ENCODE measurements at places on chromosomes 6 and 20.

DNA sequence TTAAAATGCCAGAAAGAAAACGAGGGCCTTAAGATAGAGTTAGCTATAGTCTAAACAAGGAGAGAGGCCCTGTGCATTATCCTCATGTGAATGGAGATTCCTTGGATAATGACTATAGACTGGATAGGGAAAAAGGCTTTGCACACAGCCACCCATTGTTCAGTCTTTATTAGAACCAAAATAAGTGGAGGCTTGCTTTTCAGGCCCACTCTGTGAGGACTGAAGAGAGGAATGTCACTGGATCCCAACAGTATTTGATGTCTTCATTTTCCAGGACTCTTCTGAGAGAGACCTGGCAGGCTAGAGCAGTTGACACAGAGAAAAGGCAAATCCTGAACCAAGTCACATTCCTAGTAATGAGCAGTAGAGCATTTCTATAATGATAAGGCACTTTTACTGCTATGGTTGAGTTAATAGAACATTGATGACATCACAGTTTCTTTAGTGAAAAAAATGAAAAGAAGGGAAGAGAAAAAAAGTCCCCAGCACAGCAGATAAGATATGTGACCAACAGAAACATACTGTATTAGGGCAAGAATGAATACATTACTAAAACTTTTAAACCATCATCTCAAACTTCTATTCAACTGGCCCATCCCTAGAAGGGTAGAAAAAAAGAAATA, 315.1 kb downstream of the EPHA7 start:
- no peak for DNase-seq

- DNase-seq = no peak
Measured at GRCh38 chr20:54023406-54023805, 47.0 kb downstream of the BCAS1 start.

DNA sequence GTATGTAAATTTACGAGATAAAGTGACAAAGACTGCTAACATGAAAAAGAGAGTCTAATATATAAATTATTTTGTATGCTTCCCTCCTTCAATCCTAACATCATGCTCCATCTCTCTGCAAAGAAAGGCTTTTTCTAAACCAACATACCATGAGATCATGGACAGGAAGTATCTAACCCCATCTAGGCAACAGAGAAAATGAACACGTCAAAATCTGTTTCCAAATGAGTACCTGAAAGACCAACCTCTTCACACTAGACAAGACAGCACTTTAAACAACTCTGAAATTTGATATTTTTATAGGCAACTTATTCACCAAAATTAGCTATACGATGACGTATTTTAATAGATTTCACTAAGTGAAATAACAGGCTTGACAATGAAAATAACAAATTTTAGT, 54.6 kb downstream of the MAN1A1 start:
- DNase-seq = no peak

DNA sequence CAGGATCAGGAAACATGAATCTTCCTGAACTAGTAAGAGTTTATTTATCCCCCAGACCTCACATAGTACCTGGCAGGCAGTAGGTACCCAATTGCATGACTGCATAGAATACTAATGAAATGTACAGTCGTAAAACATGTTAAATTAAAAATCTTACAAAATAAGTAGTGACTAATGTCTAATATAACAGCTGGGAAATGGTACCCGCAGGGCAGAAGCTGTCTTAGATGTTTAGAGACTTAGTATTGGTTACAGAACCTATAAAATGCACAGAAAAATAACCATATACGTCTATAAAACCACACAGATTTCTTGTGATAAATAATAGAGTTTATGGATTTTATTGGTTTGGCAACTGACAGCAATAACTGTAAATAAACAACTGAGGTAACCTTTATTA, 139.1 kb upstream of the GMDS start:
- no peak for DNase-seq

DNA sequence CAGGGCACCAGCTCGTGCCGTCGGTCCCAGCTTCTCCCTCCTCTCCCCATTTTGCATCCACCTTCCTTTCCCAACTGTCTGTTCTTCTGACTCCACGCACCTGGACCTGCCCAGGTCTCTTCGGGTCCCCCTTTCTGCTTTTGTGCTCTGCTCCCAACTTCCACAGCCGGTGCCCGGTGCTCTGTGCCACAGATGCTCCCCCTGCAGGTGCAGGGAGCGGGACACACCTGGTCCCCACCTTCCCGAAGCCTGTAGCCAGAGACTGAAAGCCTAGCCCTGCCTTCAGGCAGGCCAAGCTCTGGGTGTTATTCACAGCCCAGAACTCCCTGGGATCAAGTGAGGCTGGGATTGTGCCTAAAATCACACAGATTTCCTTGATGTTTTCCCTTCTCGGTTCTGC, 24.6 kb upstream of the BMP7 start:
- no peak for DNase-seq

DNA sequence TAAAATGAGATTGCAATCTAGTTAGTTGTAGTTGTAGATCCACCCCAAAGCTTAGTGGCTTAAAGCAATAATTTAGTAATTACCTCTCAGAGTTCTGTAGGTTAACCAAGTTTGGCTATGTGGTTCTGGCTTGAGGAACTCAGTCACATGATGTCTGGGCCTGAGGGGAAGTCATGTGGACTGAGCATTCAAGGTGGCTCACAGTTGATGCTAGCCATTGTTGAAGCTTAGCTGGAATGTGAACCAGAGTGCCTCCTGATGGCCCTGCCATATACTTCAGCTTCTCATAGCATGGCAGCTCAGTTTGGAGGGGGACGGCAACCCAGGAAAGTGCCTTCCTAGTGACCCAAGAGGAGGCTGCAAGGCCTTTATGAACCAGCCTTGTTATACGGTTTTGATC, 263.2 kb upstream of the RNF217 start:
- no peak for DNase-seq

GRCh38 chr6:3687847-3688246, 63.7 kb downstream of the PXDC1 start:
- no peak for DNase-seq

- DNase-seq = no peak
Measured at GRCh38 chr6:1703923-1704322, 94.2 kb downstream of the FOXC1 start.

DNA sequence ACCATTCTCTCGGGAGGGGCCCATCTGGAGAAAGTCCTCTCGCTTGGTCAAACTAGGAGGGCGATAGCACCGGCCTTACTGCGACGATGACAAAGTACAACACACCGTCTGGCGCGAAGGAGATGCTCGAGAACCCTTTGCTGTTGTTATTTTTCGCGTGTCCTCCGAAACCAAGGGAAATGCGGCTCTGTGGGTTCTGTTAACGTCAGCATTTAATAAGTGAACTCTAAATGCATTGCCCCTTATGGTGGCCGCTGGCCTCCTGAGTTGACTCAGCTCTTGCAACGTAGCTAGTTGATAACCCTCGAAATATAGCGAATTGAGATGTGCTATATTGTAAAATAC, 577 bp upstream of the SCAND1 start:
- no peak for DNase-seq

DNA sequence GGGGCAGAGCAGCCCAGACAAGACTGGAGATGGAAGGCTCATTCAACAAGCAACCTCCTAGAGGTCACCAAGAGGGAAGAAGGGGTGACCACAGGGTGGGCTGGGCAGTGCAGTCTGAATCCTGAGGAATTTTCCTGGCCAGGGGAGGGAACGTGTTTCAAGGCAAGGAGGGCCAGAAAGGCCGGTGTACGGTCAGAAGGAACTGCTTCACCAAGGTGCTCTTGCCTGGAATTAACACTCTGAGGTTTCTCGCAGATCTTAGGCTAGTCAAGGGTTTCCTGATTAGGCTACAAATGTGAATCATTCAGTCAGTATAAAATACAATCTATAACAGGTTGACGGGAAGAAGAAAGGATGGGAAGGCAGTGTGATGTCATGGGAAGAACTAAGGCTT, 199.3 kb downstream of the LRFN2 start:
- no peak for DNase-seq

DNA sequence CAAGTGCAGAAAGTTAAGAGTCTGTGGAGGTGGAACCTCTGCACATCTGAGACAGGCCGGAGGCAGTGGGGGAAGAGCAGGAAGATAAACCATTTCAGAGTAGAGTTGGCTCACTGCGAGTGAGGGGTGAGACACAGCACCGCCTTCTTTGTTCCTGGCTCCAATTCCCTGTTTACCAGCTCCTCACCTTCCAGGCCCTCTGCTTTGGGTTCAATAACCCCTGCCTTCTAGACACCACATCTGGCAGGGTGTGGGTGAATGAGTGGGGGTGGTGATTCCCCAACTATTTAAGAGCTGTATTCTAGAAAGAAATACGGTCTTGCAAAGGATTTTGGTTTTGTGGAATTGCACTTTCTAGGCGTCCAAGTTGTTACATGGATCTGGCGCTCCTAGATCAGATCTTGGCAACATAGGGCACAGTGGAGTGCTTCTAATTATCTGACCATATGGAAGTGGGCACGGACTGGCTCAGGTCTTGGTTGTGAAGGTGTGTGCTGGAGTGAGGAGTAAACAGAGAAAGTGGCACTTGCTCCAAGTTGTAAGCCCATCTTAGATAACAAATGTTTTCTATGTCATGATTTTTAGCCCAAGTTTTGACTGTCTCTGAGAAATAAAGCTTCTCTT, 141.6 kb upstream of the NRN1 start:
- no peak for DNase-seq

DNA sequence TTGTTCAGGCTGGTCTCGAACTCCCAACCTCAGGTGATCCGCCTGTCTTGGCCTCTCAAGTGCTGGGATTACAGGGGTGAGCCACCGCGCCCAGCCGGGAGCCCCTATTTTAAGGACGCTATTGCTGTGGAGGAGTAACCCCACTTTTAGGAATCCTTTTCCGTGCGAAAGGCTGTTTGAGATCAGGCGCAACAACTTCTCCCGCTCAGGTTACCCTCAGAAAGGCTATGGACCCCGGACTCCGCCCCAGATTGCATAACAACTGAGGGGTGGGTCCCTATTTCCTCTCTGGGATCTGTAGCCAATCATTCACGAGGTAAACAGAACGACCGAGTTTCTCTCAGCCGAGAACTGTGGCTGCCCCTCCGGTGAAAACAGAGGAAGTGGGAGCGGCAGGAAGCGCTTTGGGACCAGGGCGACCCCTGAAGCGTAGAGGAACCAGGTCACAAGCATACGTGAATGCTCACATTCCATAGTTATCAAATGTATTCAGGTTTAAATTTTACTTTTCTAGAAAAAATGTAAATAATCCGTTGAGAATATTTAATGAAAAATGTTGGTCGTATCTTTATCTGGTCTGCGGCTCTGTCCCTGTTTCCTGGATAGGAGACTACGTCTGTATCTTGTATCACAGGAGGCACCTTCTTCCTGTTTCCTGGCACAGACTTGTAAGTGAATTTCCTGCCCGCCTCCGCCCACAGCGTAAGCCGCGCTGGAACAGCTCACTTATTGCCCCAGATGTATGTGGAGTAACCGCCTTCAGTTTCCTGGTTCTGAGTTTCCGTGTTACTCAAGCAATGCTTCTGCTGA, 26.8 kb downstream of the HLA-E start:
- DNase-seq = peak; percentile 92

GRCh38 chr6:156931283-156931682, 154.1 kb downstream of the ARID1B start:
- no peak for DNase-seq

GRCh38 chr6:15953152-15953880, 175.6 kb upstream of the MYLIP start:
- no peak for DNase-seq

- DNase-seq = no peak
Measured at GRCh38 chr20:47719211-47719610, 66.1 kb downstream of the SULF2 start.

DNA sequence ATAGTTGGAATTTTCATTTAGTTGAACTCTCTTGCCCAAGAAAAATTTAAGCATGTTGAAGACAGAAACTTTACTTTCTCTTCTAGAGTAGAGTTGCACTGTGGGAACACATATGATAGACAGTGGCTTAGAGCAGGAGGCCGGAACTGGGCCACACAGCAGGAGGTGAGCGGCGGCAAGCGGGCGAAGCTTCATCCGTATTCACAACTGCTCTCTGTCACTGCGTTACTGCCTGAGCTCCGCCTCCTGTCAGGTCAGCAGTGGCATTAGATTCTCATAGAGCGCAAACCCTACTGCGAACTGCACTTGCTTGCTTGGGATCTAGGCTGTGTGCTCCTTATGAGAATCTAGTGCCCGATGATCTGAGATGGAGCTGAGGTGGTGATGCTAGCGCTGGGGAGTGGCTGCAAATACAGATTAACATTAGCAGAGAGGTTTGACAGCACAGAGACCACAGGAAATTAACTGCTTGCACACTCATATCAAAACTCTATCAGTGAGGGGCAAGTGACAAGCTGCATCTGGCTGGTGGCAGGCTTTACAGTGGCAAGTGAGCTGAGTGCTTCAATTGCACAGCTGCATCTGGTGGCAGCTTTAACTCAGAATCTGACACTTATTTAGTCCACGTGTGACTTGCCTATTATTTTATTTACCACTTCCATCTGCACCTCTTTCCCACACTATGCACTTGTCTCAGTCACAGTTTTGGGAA, 174.9 kb upstream of the C6orf118 start:
- DNase-seq = no peak

DNA sequence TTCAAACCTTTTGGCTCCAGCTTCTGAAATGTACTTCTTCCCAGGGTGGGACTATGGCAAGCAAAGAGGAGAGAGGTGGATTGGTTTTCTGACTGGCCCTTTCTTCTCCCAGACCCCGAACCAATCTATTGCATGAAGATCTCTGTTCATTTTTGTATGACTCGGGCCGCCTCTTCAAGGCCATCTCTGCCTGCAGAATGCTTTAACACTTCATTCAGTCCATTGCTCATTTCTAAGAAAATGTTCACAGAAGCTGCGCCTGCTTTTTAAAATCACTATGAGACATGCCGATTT, 1.6 kb downstream of the VGLL2 start:
- no peak for DNase-seq

DNA sequence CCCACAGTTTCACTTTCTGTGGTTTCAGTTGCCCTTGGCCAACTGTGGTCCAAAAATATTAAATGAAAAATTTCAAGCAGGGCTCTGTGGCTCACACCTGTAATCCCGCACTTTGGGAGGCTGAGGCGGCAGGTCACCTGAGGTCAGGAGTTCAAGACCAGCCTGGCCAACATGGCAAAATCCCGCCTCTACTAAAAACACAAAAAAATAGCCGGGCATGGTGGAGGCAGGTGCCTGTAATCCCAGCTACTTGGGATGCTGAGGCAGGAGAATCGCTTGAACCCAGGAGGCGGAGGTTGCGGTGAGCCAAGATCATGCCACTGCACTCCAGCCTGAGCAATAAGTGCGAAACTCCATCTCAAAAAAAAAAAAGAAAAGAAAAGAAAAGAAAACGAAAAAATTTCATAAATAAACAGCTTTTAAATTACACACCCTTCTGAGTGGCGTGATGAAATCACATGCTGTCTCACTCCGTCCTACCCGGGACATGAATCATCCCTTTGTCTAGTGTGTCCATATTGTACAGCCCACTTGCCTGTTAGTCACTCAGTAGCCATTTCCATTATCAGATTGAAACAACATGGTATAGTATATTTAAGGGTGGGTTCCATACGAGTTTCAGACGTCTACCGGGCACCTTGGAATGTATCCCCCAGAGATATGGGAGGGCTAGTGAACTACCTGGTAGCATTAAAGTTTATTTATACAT, 11.7 kb downstream of the PTPRK start:
- DNase-seq = no peak

Measured in stimulated activated CD8-positive, alpha-beta memory T cell treated with anti-CD3 and anti-CD28 coated beads, Interleukin-15, amount 100 ng/mL, for 4 hours (primary cell).